ENCODE measurements at places on chromosomes 7 and 10. TPM values are rescaled to one million over a fixed set of nuclear protein-coding genes. Genes with fewer than 3 reads are reported as not detected.

Gene LLCFC1
- total RNA-seq = not detected

Gene MMD2
- total RNA-seq = not detected

- H3K36me3 ChIP-seq = no peaks in the 10 kb centered on the region
- H3K27me3 ChIP-seq = no peaks in the 10 kb centered on the region
- no peaks in the 10 kb centered on the region for H3K4me1 ChIP-seq
- no peak overlapping the region for H3K4me3 ChIP-seq
- no peak for DNase-seq
These were observed 48.7 kb upstream of the RET start for GRCh38 chr10:43028143-43028542.

Gene PTER
- 34.5 TPM for total RNA-seq

Gene NPY4R2
- not detected for total RNA-seq

DNA sequence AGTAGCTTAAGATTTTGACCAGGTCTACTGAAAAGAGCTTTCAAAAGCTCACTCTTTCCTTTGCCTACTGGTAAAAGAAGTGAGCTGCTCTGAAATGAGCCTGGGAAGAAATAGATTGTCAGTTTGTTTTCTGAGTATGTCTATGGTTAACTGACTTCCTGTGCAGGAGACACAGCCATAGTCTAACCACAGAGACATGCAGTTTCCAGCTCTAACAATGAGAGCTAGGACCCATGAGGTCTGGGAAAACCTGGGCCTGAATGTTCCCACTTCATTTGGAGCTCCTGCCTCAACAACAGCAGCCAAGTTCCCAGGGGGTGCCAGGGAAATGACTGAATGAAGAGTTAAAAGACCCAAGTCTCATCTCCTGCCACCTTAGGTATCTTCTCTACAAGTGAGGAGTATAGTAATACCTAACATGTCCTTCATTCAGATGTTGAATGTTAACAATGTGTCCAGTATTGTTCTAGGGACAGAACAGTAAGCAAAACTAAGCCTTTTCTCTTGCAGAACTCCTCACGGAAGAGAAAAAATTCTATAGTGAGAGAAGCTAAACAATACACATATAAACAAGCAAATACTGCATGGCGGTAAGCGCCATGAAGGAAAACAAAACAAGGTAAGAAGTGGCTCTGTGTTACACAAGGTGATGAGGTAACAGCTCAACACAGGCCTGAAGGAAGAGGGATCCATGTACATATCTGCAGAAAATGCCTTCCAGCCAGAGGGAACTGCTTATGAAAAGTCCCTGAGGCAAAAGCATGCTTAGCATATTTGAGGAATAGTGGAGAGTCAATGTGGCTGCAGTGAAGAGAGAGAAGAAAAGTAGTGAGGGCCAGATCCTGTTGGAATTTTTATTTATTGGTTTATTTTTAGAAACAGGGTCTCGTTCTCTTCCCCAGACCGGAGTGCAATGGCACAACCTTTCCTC lies 26.4 kb upstream of the ANKRD1 start:
- no peak overlapping the region for H3K4me3 ChIP-seq
- H3K27ac ChIP-seq = peak overlapping the region; percentile 64
- H3K36me3 ChIP-seq = no peaks in the 10 kb centered on the region
- DNase-seq = peak; percentile 8
- H3K27me3 ChIP-seq = no peaks in the 10 kb centered on the region
- peaks cover 9% of the 10 kb centered on the region for H3K4me1 ChIP-seq

DNA sequence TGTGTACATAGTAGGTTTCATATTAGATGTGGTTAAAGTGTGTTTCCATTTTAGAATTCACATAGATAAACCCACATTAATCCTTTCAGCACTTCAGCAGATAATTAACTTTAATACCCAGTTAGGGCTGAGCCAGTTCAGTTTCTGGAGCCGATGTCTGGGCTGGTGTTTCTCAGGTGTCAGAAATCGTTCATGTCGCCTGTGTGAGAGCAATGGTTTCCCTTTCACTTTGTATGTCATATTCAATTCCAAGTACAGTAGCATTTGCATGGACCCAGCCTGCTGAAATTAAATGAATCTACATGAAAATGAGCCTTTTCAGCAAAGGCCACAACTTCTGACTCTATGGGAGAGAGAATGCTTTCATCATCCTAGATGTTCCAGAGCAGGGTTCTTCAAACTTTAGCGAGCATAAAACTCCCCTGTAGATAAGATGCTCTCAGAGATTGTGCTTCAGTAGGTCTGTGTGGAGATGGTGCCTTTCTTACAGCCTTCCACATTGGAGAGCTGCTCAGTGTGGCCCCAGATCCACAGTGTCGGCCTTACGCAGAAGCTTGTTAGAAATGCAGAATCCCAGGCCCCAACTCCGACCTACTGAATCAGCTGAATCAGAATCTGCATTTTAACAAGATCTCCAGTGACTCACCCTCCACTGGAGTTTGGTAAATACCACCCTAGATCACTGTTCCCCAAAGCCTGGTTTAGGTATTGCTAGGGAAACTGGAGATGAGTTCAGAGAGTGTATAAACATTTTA lies 19.6 kb downstream of the WIPF3 start:
- H3K27me3 ChIP-seq = peaks cover 12% of the 10 kb centered on the region
- DNase-seq = no peak

DNA sequence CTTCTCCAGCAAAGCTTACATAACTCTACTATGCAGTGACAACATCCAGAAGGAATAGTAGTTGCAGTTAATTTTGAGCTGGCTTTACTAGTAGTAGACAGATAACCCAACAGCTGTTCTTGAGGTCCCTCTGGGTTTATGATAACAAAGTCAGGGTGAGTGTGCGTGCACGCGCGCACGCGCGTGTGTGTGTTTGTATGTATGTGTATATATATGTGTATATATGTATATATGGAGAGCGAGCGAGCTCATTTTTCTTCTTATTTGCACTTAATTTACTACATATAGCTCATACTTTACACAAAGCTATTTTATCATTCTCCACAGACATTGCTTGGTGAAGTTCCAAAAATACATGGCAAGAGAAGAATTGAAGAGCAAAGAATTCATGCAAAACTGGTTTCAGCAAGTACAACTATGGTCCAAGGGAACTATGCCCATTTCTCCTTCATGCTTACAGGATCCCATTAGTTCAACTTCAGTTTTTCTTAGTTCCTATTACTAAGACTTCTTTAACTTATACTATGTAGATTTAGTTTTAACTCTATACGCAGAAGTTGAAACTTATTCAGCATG lies 105.9 kb upstream of the TMEM168 start:
- no peak for DNase-seq
- H3K27me3 ChIP-seq = no peaks in the 10 kb centered on the region
- H3K27ac ChIP-seq = no peak overlapping the region
- H3K36me3 ChIP-seq = peaks cover 29% of the 10 kb centered on the region
- no peak overlapping the region for H3K4me3 ChIP-seq

DNA sequence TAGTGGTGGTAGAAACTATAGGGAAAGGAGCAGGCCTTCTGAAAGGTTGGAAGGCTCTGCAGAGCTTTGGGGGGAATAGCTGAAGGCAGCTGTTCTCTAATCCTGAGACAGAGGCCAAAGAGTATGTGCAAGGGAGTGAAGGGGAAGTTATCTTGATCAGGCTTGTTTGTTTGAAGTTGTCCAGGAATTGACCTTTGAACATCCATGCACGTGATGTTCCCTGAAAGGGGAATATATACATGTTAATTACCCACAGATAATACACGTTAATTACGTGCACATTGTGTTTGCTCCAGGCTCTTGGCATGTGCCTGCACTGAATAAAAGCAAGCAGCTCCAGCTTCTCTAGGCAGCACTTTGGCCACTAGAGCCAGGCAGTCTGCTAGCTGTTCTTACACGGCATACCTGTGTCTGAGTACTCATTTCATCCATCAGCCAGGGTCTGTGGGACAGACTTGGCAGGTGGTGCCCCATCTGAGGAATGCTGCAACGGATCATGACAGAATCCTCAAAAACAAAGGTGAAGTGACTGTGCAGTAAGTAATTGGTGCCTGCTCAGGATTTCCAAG lies 18.0 kb upstream of the STARD3NL start:
- H3K36me3 ChIP-seq = no peaks in the 10 kb centered on the region
- no peak overlapping the region for H3K27ac ChIP-seq
